ENCODE measurements at places on chromosomes 1 and 21.

DNA sequence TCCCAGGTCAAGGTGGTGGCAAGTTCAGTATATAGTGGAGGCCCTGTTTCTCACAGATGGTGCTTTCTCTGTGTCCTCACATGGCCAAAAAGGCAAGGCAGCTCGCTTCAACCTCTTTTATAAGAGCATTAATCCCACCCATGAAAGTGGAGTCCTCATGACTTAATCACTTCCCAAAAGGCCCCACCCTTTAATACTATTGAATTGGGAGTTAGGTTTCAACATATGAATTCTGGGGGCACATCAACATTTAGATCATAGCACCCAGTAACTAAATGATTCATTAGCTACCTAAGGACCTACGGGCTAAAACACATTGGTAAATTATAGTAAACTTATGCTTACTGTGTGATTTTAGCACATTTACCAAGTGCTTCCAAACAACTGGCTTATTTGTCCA lies 317.9 kb downstream of the LTN1 start:
- no peak for DNase-seq

DNA sequence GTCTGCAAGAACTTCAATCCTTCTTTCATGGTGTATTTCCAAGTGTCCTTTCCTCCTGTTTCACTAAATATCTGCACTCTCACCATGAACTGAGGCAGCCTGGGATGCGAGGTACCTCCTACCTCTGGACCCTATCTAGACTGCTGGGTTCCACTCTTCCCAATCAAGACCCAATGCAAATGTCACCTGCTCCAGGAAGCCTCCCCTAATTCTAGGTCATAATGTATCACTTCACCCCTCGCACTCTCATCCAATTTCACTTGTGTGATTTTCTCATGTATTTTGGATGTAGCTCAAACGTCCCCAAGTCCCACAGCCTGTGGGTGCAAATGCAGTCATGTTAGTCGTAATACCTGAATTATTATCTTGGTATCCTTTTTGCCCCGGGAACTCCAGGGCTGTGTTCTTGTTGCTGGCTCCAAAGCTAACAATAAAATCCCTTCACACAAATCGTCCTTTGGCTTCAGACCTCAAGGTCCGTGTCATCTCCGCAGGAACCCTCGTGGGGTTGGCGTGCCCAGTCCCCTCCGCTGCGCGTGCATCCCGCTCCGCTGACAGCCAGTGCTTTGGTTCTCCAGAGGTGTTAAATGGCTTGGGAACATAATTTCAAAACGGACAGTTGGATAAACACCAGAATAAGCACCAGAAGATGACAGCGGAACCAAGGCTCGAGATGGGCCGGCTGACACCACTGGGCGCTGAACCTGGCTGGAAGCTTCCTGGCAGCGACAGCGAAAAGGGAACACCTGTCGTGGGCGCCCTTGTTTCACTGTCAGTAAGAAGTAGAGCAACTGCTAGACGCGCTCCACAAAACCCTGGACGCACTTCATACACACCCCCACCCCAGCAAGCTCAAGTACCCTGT lies 1.0 kb upstream of the BACH1 start:
- no peak for DNase-seq

GRCh38 chr1:153771261-153771660 lies 3.9 kb upstream of the SLC27A3 start:
- DNase-seq = no peak

- no peak for DNase-seq
Measured at GRCh38 chr1:182331387-182331786, 60.2 kb downstream of the GLUL start.

GRCh38 chr1:61285371-61285885 lies 203.1 kb downstream of the NFIA start:
- DNase-seq = no peak

DNA sequence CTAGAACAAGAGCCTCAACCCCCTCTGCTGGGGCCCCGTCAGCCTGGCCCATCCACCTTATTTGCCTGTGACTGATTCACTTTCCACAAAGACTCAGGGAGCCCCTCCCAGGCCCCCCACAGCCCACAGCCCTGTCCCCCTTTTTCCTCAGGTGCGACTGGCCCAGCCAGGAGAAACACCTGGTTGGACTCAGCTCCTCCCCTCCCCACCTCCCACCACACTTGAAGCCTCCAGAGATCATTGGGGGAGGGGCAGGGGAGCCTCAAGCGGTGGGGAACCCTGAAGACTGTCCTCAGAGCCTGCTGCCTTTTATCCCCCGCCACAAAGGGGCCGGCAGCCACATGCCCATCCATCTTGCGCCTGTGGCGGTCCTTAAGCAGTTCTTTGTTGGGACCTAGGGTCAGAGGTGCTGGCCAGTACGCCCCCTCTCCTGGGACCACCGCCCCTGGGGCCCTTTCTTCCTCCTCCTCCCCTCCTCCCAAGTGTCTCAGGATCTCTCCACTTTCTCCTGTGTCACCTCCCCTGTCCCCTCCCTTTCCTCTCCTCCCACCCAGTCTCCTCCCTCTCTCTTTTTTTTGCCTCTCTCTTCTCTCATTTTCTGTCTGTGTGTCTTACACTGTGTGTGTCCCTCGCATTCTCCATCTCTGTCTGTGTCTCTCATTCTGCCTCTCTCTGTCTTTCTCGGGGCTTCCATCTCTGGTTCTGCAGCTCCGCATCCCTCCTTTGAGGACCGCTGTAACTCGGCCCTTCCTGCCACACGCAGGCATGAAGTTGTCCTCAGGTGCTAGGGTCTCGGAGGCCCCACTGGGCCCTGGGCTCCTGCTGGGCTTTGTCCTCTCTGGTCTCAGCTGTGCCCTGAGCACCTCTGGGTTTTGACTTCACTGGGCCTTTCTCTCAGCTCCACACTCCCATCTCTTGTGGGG lies 12.2 kb downstream of the CRABP2 start:
- DNase-seq = no peak

DNA sequence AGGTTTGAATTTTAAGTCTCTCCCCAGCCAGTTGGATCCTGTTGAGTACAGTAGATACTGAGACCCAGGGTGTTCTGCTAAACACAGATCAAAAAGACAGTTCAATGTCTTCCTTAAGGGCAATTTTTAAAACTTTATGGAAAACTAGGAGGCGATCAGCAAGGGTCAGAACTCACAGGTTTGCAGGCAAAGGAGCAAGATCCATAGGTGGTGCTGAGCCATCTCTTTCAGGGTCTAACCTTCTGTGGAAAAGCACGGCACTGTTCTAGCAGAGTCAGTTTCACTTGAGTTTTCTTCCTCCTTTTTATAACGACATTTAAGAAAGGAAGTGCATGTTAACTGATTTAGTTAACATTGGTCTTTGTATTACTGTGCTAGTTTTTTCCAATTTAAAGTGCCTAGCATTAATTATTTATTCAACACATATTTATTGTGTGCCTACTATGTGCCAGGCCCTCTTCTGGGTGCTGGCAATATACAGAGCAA lies at the start of gene CD84:
TSS of gene CD84 (minus strand) at position 281 of the 486 bp plus-strand sequence. CDS start at position 222, 59 bp downstream.
- no peak for DNase-seq

- no peak for DNase-seq
Measured at GRCh38 chr21:44732263-44732662, 20.9 kb upstream of the TSPEAR start.

DNA sequence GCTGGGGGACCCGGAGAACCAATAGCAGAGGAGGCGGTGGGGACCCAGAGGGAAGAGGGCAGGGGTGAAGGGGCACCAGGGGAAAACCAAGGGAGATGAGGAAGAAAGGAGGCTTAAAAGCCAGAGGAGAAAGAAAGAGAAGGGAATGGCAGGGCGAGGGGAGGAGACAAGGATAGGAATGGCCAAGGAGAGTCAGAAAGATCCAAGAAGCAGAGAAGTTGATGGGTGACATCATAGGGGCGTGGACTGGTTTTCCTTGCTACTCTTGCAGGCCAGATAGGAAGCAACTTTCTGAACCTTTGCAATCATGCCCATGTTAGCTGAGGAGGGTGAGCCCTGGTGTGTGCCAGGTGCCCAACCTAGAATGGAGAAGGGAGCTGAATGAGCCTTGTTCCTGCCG lies 5.4 kb downstream of the NPR1 start:
- DNase-seq = no peak

- no peak for DNase-seq
Measured at GRCh38 chr1:67393737-67394136, 36.5 kb downstream of the SERBP1 start.

DNA sequence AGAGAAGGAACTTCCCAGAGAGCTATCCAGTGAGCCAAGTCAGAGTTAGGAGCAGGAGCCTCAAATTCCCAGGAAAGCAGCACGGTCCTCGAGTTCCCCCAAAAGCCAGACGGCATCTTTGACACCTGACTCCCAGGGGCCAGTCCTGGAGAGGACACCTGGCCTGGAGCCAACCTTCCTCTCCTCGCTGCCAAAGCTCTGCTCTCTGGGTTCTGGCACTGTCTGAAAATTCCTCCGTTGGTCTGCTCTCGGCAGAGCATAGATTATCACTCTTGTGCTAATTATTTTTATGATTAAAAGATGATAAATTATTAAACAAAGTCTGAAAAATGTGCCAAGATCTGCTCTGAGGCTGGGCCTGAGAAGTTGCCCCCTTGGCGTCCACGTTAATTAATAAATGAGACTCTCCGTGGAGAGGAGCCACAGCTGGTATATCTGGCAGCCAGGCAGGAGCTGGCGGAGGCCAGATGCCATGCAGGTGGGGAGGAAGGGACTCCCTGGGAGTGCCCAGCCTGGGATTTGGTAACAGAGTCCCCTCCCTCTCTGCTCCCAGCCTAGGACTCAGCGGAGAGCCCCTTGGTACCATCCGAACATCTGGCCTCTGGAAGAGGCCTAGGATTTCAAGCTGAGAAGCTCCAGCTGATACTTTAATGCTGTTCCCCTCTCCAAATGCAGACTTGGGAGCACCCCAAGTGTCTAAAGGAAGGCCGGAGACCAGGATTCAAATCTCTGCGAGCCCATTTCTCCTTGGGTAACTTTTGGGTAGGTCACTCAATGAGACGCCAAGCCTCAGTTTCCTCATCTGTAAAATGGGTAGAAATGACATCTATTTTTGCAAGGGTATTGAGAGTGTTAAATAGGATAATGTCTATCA lies 163.7 kb upstream of the POU3F1 start:
- no peak for DNase-seq

- DNase-seq = no peak
Measured at GRCh38 chr1:154154534-154155191, at the start of gene NUP210L. NUP210L (minus strand) TSS chr1:154155073.

GRCh38 chr1:2633936-2634491 lies 1.2 kb upstream of the MMEL1 start:
- no peak for DNase-seq

DNA sequence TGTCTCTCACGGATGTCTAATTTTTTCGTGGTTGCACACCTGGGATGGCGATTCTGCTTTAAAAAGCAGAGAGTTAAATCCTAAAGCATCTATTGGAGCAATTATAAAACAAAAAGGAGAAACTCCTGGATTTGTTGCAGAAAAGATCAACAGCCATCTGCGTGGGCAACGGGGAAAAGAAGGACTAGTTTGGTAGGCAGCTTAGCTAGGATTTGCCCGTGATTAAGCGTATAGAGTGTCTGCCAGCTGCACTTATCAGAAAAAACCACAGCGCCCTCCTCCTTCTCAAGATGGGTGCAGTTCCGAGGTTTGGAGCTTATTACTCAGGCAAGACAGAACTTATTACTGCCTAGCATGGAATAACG lies 526 bp upstream of the SLC25A24 start:
- DNase-seq = peak; percentile 21

DNA sequence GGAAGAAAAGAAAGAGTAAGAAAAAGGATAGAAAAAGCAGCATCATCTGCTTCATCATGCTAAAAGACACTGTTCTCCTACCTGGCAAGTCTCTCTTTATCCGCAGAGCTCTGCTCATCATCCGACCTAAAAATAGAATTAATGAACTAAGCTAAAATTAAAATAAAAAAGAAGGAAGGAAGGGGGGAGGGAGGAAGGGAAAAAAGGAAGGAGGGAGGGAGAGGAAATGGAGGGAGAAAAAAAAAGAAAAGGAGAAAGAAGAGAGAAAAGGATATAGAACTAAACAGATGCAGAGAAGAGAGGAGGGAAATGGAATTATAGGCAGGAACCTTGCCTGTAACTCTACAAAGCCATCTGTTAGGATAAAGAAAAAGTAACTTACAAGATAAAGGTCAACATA lies 34.1 kb downstream of the ARNT start:
- no peak for DNase-seq

GRCh38 chr1:74748960-74749359 lies 16.0 kb downstream of the TYW3 start:
- DNase-seq = no peak
